ENCODE measurements at places on chromosomes 3 and 15.

- DNase-seq = no peak
Observed at GRCh38 chr15:95025924-95026728, 794.8 kb downstream of the MCTP2 start.

DNA sequence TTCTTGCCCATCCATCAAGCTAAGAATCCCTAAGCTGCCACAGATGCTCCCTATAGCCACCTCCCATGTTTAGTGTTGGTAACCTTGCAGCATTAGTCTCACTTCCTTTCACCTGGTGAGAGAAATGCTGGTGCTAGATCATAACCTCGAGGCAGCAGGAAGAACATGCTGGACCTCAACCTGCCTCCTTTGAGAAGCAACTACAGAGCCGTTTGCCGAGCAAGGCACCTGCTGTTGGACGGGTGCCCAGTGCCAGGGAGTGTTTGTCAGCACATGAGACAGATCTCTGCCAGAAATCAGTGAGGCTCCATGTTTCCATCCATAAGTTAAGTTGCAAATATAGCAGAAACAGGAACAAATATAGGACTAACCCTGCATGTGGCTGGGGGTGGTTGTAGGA lies 955.7 kb downstream of the TUSC7 start:
- DNase-seq = no peak

GRCh38 chr3:102129760-102130608 lies 280.7 kb downstream of the NFKBIZ start:
- no peak for DNase-seq

DNA sequence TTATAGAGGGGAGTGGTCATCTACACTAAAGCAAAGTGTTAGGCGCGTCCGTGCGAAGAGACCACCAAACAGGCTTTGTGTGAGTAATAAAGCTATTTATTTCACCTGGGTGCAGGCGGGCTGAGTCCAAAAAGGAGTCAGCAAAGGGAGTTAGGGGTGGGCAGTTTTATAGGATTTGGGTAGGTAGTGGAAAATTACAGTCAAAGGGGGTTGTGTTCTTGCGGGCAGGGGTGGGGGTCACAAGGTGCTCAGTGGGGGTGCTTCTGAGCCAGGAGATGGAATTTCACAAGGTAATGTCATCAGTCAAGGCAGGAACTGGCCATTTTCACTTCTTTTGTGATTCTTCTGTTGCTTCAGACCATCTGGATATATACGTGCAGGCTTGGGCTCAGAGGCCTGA lies 47.1 kb downstream of the OIP5 start:
- no peak for DNase-seq

GRCh38 chr3:176663837-176664831 lies 533.1 kb downstream of the TBL1XR1 start:
- DNase-seq = peak; percentile 80

DNA sequence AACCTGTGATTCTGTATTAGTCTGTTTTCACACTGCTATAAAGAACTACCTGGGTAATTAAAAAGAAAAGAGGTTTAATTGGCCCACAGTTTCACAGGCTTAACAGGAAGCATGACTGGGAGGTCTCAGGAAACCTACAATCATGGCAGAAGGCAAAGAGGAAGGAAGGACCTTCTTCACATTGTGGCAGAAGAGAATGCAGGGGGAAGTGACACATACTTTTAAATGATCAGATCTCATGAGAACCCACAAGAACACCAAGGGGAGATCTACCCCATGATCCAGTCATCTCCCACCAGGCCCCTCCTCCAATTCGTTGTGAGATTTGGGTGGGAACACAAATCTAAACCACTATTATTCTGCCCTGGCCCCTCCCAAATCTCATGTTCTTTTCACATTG lies 6.1 kb downstream of the ZKSCAN7 start:
- DNase-seq = no peak

DNA sequence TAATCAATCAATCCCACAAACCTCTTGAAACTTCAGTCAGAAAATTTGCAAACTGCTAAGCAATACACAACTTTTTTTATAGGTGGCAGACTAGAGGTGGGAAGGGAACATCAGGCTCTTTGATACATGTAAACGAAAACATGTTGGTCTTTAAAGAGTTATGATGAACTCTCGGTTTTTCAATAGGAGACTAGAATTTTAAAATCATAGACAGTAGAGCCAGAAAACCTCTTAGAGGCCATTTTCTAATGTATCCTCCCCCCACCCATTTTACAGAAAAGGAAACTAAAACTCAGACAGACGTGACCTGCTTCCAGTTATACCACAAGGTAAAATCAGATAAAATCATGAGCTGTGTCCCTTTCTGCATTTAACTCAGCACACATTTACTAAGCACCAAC lies 179.1 kb upstream of the LPP start:
- no peak for DNase-seq

- DNase-seq = no peak
Observed at GRCh38 chr3:167057581-167057980, 322.5 kb downstream of the ZBBX start.

DNA sequence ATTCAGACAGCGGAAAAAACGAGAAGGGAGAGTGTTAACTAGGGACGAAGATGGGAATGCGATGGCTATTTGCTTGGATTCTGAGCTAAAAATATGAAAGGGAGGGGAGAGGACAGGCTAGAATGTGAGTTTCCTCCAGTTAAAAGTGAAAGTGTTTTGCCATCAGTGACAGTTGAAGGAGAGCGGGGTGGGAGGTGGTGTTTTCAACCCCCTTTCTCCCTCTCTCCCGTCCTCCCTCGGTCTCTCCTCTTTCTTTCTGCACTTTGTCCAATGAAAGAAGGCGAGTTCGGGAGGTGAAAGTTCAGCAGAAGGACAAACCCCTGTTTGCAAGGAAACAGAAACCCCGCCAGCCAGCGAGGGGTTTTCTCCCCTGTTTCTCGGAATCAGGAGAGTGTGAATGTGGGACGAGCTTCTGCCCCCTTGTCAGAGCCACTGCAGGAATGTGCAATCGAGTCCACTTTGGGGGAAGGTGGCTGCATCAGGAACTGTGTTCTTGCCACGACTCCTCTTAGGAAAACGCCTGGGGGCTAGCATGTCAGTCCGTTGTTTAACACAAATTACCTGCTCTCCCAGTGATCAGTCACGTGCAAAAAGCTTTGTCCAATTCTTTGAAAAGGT lies 975 bp upstream of the FOXP1 start:
- DNase-seq = no peak

GRCh38 chr3:186284349-186284652 lies 77.7 kb downstream of the DGKG start:
- DNase-seq = no peak

GRCh38 chr3:150264561-150265279 lies 143.4 kb upstream of the TSC22D2 start:
- no peak for DNase-seq

GRCh38 chr15:91710080-91710698 lies 143.3 kb upstream of the SLCO3A1 start:
- DNase-seq = no peak

DNA sequence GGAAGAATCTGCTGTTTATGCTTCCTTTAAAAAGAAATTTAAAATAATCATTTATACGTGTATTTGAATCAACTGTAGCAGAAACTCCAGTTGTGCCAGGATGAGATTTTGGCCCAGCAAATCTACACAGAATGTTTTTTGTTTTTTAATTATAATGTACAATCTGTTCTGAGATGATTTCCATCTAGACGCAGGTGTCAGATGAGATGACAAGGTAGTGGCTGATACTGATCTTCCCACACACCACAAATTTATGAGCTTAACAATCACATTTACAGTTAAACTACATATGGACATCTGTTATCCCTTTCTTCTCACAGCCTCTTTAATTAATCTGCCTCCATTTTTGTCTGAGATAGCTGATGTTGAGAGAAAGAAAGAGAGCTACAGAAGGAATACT lies 23.6 kb downstream of the DCLK3 start:
- no peak for DNase-seq

DNA sequence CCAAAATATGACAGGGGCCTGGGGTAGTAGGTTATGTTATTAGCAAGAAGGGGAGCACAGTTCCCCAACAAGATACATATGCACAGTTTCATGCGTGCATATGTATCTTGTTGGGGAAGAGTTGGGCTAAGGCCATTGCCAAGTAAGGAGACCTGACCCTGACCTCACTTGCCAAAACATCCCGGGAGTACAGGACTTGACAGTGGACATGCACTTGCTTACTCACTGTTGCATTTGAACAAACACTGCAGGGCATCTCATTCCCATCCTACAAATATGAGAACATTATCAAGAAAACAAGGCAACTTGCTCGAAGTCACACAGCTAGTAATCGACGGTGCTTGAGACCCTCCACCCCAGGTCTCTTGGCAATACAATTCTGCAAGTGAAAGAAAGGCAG lies 4.8 kb upstream of the CAMP start:
- DNase-seq = no peak

GRCh38 chr3:162507397-162507796 lies 1010.8 kb downstream of the OTOL1 start:
- no peak for DNase-seq

GRCh38 chr15:64536244-64536836 lies 76.0 kb downstream of the ZNF609 start:
- no peak for DNase-seq

- DNase-seq = no peak
Observed at GRCh38 chr3:78846718-78847117, 921.1 kb downstream of the ROBO1 start.

GRCh38 chr3:4508048-4508981 lies 15.2 kb downstream of the ITPR1 start:
- no peak for DNase-seq

DNA sequence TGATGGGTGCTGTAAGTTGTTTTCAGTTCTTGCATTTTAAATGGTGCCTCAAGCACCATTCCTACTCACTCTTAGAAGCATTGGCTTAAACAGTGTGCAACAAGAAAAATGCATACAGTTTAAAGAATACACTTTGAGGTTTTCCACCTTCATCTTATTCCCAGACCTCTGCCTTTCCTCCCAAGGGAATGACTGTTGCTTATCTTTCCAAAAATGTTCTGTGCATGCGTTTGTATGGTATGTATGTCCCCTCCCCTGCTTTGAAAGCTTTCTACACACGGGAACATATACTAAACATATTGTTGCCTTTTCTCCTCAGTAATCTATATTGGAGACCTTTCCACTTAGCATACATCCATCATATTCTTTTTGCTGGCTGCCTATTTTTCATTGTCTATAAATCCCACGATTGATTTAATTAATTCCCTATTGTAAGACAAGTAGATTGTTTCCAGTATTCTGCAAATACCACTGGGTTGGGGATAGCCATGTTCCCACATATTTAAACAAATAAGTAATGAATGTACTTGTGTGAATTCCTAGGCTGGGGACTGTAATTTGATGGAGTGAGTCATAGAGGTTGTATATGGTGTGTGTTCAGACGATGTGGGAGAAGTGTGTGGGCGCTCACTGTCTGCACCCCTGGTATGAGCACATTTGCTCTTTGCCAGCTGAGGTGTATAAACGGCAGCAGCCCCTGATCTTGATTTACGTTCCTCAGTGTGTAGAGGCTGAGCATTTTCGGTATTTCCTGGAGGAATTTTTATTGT lies 5.8 kb downstream of the TRAK1 start:
- no peak for DNase-seq

GRCh38 chr3:23740517-23740965 lies 65.2 kb upstream of the UBE2E1 start:
- no peak for DNase-seq

DNA sequence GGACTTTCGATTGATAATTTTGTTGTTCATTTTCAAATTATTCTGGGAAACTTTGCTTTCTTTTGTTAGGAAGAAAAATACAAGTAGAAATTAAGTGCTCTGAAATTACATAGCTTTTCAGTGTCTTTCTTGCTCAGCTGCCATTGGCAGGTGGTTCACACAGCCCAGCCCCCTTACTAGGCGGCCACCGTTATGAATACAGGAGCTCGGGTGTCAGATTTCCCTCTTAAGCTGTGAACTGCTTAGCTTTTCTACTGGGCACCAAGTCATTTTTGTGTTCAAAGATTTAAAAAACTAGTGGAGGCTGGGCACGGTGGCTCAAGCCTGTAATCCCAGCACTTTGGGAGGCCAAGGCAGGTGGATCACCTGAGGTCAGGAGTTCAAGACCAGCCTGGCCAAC lies 55.2 kb downstream of the HMG20A start:
- DNase-seq = peak; percentile 38

- DNase-seq = no peak
Observed at GRCh38 chr3:170056710-170057454, 19.1 kb downstream of the GPR160 start.

DNA sequence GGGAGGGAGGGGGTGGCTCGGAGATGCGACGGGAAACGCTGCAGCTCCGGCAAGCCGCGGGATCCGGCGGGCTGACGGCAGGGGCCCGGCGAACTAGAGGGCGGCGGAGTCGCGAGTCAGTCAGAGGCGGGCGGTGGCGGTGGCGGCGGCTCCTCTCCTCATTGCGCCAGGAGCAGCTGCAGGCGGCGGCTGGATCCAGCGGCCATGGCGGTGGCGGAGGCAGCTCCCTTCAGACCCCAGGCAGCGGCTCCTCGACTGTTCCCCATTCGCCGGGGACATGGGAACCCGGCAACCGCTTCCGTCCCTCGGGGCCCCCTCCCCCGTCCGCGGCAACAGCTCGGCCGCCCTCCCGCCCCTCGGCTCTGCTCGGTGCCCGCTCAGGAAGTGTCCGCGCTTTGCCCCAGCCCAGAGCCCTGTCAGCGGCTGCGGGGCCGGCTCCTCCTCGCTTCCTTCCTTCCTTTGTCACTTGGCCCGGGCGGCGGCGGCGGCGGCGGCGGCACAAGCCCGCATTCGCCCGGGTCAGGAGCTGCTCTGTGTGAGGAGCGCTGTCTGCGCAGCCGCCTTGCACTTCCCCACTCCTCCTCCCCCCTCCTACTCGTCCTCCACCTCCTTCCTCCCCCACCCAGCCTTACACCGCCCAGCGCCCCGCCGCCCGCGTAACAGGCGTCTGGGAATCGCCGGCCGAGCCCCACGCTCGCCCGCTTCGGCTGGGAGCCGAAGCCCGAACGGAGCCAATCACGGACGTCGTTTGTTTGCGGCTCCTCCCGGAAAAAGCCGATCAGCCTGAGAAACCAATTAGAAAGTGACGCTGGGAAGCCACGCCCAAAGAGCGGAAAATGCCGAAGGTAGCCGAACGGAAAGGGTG lies at the start of gene GSK3B:
Gene GSK3B, minus strand, starts transcription at position 537 of the 865 bp plus-strand sequence. CDS start 1,013 bp downstream, outside the sequence.
- peak; percentile 76 for DNase-seq

DNA sequence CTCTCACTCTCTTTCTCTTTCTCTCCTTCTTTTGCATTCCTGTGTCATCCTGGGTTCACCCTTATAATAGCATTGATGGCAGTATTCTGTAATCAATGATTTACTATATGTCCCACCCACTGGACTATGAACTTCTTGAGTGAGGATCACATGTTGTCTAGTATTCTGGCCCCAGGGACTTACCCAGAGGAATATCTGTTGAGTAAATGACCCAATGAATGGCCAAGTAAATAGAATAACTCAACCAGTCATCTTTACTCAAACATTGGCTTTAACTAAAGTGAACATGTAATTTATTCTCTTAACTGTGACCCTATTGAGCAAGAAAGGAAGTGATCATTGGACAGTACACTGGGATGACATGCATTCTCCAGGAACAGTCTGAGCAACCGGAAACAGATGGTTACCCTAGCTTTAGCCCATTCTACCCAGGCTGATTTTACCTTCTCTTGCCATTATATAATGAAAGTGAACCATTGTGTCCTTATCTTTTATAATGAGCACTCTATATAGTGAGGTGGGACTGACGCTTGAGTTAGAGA lies 94.5 kb upstream of the SOX14 start:
- no peak for DNase-seq

Measured in NCI-H2107 (cell line).